ENCODE measurements at places on chromosomes 4 and X.
A peak's percentile ranks its signal among the peaks of the same experiment; 100 is the strongest.

DNA sequence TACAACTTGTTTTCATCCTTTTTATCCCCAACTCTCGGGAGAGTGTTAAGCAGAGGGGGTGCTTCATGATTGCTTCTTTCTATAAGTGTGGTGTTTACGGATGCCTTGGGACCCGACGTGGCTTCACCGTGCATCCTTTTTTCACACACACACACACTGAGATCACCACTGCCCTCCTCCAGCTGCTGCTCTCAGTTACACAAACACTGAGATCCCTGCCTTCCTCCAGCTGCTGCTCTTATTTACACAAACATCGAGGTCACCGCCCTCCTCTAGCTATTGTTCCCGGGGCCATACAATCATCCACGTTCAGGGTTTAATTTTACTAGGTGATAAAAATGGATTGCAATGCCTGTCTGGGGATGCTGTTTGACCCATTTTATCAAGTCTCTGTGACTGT is 155.4 kb upstream of the FAM9B start:
- DNase-seq = no peak

DNA sequence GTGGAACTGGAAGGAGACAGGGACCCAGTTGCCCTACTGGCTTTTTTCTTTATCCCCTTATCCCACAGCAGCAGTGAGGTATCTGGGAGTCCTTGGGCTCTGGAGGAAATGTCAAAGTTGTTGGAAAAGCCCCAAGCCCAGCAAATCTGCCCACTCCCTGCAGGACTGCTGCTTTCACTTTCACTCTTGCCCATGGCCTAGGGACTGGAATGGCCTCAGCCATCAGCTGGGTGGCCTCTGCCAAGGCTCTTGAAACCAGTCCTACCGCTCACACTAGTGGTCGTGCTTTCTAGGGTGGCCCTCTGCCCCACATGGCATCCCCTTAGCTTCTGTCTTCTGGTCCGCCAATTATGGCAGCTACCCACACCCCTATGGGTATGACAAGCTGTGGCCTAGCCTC is 9.7 kb upstream of the RHOXF1 start:
- DNase-seq = no peak

GRCh38 chrX:12223650-12224049 is 85.4 kb downstream of the FRMPD4 start:
- DNase-seq = no peak

- DNase-seq = no peak
Measured at GRCh38 chr4:81566161-81566591, 94.5 kb upstream of the RASGEF1B start.

- no peak for DNase-seq
Measured at GRCh38 chr4:143391895-143392294, 55.2 kb downstream of the GAB1 start.

GRCh38 chr4:5660185-5660584 is 48.2 kb downstream of the EVC2 start:
- no peak for DNase-seq

DNA sequence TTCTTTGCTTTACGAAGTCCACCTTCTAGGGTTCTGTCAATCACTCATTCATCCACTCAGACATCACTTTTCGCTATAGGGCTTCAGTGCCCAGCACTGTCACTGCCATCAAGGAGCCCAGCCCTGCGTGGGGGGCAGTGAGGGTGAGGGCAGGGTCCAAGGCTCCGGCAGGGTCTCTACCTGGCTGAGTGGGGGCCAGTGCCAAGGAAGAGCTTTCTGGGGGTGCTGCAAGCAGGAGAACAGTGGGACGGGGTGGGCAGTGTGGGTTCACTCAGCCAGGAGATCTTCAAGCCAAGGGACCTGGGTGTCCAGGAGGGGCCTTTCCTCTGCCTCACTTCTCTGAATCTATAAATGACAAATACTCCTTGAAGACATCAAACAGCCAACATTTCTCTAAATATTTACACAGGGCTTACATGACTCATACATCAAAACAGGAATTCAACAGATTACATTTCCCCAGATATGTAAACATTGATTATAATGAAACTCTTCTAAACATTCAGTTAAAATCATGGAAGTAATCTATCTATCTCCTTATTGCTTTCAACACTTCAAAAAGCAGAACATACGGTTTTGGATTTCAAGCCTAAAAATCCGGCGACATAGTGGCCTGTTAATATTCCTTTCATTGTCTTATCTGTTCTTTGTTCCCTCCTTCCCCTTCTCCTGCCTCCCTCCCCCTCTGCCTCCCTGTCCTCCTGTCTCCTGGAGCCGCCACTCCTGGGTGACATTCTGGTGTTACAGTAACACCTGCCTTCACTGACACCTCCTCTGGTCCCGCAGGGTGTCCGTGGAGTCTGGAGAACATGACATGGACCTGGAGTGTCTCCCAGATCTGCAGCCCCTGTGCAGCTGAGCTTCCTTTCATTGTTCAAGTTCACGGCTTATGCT is 94.4 kb upstream of the ADRA2C start:
- DNase-seq = no peak

GRCh38 chr4:111713276-111713675 is 432.0 kb upstream of the FAM241A start:
- no peak for DNase-seq

DNA sequence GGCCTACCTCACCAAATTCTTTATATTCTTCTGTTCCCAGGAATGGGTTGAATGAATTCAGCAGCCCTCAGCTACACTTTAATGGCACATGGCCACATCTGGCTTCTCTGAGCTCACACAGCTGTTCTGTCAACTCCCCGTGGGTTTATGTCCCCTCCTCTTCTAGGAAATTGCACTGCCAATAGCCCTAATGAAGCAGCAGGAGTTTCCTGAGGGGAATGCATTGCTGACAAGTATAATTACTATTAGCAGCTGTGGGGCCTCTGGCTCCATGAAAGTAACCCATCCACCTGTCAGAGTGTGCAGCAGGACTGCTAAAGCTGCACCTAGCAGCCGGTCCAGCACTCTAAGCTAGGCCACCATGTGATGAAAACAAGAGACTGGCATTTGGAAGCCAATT is 50.3 kb downstream of the FTHL17 start:
- DNase-seq = no peak

GRCh38 chrX:107669885-107670628 is 41.7 kb downstream of the PRPS1 start:
- DNase-seq = no peak

DNA sequence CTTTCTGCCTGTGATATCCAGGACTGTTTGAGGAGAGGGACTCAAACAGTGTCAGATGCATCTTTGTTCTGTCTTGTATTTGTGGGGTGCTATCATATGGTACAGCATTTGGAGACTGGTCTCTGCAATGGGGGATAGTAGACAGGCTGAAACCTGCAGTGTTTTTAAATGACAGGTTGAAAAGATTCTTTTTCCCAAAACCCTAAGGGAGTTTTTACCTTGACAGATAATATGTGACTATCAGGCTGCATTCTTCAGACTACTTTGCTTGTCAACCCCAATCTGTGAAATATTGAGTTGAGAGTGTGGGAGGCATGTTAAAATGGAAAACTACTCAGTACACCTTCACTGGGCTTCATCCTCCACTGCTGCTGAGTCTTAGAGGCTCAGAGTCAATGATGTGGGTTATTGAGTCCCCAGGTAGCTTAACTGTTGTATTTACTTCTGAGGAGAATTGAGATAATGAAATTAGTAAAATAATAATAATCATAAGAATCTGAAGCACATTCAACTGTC is 274.9 kb downstream of the GASK1B start:
- no peak for DNase-seq

DNA sequence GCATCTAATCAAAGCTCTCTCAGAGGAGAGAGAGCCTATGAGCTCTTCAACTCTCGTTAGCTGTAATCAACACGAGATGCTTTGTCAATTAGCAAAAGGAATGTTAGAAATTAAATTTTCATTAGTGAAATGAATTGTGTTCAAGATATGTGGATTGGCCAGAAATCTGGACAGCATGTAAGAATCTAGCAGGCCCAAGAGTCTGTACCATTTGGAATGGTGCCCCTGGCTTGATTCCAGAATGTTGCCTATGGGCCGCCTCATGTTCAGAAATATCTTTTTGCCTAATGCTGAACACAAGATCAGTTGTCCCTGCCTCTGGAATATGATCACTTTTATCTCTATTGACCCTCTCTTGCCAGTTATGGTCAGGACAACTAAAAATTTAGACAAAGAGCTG is 88.2 kb downstream of the RBM46 start:
- DNase-seq = no peak

DNA sequence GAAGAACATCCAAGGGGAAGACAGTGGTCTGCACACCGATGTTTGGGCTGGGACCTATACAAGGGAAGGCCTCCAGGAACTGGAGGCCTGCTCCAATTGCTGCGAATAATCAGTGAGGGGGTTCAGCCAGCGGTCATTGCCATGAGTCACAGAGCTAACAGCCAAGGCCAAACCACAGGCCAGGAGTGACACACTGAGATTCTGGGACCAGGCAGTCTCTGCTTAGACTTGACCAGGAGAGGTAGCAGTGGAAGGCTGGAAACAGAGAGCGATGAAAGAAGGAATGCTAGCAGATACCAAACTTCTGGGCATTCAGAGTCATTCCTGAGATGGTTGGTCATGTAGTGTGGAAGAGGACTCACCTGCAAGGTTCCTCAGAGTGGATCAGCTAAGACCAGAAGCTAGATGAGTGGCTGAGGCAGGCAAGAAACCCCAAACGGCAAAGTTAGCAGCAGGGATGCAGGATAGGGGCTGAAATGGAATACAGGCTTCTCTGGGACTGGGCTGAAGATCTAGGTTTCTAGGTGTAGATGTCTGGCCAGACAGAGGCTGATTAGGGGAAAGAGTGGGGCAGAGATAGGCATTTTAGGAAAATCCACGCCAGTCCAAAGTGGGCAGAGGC is 54.7 kb downstream of the CNGA2 start:
- DNase-seq = no peak

- peak; percentile 36 for DNase-seq
Measured at GRCh38 chrX:46574774-46575381, 1.3 kb downstream of the CHST7 start.

DNA sequence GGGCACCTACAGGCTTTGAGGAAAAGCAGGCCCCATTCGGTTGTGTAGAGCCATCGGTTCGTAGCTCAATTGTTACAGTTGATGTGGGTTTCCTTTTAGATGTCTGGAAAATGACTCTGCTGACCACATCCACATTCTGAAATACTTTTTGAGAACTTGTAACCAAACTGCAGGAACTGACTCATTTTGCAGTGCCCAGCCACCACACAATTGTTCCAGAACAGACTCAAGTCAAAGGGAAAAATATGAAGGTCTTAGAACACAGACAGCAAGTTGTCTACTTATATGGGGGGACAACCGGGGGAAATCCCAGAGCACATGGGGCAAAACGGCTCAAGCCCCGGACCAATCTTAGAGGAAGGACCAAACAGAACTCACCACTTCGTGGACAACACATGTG is 557.6 kb upstream of the DIPK2B start:
- peak; percentile 56 for DNase-seq

DNA sequence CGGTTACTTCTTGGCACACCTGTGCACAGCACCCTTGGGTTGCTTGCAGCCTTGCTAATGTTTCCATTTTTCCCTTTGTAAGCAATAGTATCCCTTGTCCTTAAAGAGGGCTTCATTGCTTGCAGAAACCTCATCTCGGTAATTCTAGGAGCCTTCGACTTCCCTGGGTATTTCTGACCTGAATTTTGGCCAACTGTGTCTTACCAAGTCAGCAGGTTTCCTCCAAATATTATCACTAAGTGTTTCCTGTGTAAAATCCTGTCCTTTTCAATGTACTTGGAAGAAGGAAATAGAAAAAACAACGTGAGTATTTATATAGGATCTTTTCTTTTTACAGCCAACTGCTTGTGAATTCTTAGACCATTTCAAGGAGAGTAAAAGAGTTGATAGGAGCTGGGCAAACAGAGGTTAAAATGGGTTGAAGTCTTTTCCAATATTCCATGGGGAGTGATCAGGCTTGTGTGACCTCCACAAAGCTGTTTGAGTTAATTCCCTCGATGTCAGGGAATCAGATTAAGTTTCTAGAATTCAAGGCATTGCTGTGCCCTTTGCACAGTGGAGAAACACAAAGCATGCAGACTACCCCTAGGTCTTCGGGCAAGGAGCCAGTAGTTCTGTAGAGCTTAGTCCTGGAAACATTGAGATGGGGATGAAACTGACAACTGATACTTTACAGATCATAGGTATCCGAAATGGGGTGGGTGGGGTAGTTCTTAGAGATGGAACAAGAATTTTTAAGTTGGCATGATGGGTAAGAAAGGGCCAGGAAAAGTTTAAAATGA is 209.9 kb downstream of the CPE start:
- no peak for DNase-seq

DNA sequence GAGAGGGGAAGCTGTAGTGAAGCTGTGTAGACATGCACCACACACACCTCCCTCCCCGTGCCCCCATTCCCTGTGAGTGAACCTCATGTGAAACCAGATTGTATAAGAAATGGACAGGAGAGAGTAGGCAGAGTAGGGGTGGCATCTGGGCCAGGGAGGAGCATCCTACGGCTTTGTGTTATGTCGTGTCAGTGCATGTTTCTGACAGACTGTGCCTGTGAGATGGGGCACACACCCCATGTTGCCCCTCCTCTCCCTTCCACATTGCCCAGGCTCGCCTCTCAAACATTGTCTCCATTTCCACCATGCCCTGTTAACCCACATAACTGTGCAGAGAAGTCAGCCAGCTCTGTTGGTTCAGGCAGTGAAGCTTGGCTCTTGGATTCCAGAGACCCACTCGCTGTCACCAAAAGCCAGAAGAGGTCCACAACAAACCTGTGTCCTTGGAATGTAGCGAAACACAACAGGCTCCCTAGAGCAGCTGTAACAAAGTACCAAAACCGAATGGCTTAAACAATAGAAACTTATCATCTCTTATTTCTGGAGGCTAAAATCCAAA is 56.1 kb downstream of the SLC9A6 start:
- DNase-seq = no peak

- no peak for DNase-seq
Measured at GRCh38 chr4:106773076-106773905, 262.8 kb downstream of the DKK2 start.

DNA sequence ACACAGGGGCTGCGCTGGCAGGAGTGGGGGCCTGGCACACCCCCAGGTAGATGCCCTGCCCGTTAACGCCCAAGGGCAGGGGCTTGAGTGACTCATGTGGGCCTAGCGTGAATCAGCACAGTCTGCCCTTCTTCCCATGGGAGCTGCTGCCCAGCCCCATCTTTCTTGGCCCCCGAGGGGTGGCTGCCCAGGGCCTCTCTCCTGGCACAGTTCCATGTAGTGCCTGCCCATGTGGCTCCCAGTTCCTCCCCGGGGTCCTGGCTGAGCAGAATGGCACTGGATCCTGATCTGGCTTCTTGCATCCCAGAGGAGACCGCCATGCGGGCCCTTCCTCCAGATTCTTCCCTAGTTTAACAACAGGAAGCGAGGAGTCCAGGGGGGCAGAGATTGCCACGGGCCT is 2.1 kb upstream of the AVPR2 start:
- DNase-seq = no peak

DNA sequence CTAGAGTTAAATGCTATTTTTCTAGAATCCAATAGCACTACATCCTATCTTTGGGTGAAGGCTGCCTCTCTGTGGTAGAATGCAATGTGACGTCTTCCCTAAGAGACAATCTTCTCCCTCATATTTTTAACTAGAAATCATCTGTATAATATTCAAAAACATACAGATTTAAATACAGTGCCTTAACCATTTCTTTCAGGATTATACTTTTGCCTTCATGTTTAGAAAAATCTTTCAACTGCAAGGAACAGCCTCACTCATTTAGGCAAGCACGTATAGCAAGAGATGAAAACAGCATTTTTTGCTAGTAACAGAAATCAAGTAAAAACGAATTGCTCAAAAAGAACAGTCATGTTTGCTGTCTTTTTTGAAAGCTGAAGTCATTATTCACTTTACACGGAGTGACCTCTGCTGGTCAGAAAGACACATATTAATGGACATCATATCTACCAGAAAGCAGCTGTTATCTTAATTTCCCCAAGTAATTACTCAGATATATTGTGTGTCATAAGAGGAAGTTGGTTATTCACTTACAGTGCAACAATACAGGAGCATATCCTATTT is 422.3 kb downstream of the STPG2 start:
- DNase-seq = no peak

All from CD4-positive, alpha-beta T cell treated with Interleukin-1 beta for 1 hour (primary cell).